ENCODE measurements at places on chromosomes 4 and X. TPM values are rescaled to one million over a fixed set of nuclear protein-coding genes. Genes with fewer than 3 reads are reported as not detected.

DNA sequence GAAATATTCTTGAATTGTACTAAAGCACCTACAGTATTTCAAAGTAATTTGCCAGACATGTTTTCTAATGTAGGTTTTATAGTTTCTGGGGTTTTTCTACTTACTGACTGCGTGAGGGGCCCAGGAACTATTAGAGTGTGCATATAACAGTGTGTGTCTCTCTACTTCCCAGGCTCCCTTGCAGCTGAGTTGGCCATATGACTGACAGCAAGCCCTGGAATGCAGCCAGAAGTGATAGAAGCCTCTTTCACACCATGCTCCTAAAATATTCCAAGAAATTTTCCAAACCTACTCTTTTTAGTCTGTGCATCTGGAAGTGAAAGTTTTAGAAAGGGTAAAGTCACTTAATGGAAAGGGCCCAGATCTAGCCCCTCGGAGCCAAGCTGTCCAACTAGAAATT, 96.7 kb upstream of the SLC7A11 start:
- H3K4me3 ChIP-seq = no peak overlapping the region
- DNase-seq = no peak
- H3K27me3 ChIP-seq = no peaks in the 10 kb centered on the region
- H3K36me3 ChIP-seq = no peaks in the 10 kb centered on the region
- H3K4me1 ChIP-seq = no peaks in the 10 kb centered on the region

Gene SLC7A11
- 19.6 TPM for polyA plus RNA-seq

Gene CHRDL1
- 0.06 TPM for polyA plus RNA-seq

Gene FAM9C
- polyA plus RNA-seq = not detected

Gene CCDC149
- 8.3 TPM for polyA plus RNA-seq

GRCh38 chrX:84339507-84340364, 151.7 kb upstream of the RPS6KA6 start:
- peaks cover 25% of the 10 kb centered on the region for H3K4me1 ChIP-seq
- H3K27ac ChIP-seq = no peak overlapping the region
- no peaks in the 10 kb centered on the region for H3K36me3 ChIP-seq

Gene EDA
- not detected for polyA plus RNA-seq

Gene ZDHHC15
- 0.06 TPM for polyA plus RNA-seq

GRCh38 chr4:83851261-83852084, 315.6 kb downstream of the GPAT3 start:
- peak overlapping the region; percentile 16 for H3K4me3 ChIP-seq
- peak; percentile 60 for DNase-seq
- peaks cover 56% of the 10 kb centered on the region for H3K4me1 ChIP-seq
- no peaks in the 10 kb centered on the region for H3K36me3 ChIP-seq

- H3K27me3 ChIP-seq = no peaks in the 10 kb centered on the region
- H3K36me3 ChIP-seq = no peaks in the 10 kb centered on the region
- peak; percentile 78 for DNase-seq
- H3K27ac ChIP-seq = no peak overlapping the region
Measured at GRCh38 chrX:43644124-43644701, 11.9 kb upstream of the MAOA start.

Gene CISD2
- 69.7 TPM for polyA plus RNA-seq

GRCh38 chr4:97252615-97253154, 890.6 kb downstream of the STPG2 start:
- H3K27me3 ChIP-seq = no peaks in the 10 kb centered on the region
- no peak for DNase-seq
- no peaks in the 10 kb centered on the region for H3K4me1 ChIP-seq
- no peak overlapping the region for H3K4me3 ChIP-seq

GRCh38 chr4:161642708-161643107, 521.1 kb downstream of the FSTL5 start:
- H3K4me3 ChIP-seq = no peak overlapping the region
- no peaks in the 10 kb centered on the region for H3K4me1 ChIP-seq
- no peak overlapping the region for H3K27ac ChIP-seq
- peak; percentile 2 for DNase-seq
- H3K36me3 ChIP-seq = no peaks in the 10 kb centered on the region
- H3K27me3 ChIP-seq = no peaks in the 10 kb centered on the region

DNA sequence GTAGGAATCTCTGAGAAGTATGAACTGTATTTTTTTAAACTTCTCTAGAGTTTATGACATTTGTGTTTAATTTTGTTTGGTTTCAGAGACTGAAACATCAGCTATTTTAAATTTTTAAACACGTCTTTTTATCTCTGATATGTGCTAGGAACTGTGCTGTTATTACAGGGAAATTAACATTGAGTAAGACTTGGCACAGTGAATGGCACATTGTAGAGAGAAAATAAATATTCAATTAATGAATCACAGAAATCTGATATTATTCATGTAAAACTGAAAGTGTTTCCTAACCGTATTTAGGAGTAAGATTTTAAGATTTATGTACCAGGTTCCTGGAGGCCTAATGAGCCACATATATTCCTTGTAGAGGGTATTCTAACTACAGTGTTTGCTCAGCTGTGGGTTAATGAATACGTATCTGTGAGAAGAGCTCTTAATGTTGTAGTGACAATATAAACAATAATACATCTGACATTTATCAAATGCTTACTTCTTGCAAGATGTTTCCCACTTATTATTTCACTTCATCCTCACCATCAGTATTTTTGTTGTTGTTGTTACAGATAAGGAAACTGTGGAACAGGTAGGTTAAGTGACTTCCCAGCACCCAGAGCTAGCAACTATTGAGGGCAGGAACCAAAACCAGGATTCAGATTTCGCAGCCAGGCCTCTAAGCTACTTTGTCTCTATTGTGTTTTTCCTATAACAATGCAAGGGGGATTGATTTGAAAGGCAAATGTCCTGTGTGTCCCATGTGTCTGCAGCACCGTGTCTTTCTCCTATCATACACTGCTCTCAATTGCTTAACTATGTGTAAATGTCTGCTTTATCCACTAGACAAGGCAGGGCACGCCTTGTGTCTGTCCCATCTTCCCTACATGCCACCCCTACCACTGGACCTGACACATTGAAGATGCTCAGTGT, 121.1 kb upstream of the FAM9C start:
- H3K27ac ChIP-seq = no peak overlapping the region
- H3K27me3 ChIP-seq = no peaks in the 10 kb centered on the region
- DNase-seq = no peak
- H3K36me3 ChIP-seq = no peaks in the 10 kb centered on the region
- H3K4me1 ChIP-seq = peaks cover 17% of the 10 kb centered on the region

Data from GM23248 (cell line).